Activated effector memory CD4-positive, alpha-beta T cell treated with Interleukin-2 at 50 U/mL for 16 hours (primary cell): ENCODE measurements at places on chromosomes 11 and 22.
A peak's percentile ranks its signal among the peaks of the same experiment; 100 is the strongest.

GRCh38 chr22:24099666-24100065 is 81.6 kb upstream of the SUSD2 start:
- DNase-seq, result no peak

GRCh38 chr11:69888483-69889181 is 69.4 kb upstream of the FGF3 start:
- DNase-seq, result peak; percentile 42

DNA sequence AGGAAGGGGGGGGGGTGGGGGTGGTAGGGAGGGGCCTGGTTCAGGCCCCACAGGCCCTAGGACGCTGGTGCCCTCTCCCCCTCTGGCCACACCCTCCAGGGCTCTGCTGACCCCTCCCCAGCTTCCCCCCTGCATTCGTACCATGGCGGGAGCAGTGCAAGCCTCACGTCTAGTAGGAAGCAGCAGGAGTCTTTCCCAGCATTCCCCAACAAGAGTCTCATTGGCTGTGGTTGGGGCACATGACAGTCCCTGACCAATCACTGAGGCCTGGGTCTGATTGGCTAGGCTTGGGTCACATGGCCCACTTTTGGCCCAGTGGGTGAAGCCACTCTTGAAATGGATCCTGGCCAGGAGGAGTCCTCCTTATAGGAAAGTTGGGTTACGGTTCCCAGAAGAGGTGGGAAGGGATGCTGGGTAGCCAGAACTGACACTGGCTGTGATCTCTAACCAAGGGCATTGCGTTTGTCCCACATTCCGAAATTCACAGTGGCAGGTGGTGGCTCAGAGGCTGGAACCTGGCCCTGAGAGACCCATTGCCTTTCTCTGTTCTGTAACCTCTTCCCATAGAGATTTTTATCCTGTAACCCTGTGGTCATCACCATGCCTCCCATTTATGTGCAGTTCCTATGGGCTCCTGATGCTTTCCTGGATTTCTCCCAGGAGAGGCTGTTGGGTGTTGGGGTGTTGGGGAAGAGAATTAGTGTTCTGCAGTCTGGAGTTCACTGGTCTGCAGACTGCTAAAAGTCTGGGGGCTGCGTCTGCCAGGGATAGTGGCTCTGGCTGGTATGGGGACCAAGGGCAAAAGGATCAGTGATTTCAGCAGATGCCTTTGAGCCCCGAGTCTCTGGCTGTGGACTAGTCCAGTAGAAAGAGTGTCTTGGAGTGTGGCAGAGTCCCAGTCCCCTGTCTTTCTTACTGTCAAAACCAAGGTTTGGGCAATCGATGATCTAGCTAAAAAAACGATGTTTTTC is 58.9 kb upstream of the MYEOV start:
- no peak for DNase-seq

DNA sequence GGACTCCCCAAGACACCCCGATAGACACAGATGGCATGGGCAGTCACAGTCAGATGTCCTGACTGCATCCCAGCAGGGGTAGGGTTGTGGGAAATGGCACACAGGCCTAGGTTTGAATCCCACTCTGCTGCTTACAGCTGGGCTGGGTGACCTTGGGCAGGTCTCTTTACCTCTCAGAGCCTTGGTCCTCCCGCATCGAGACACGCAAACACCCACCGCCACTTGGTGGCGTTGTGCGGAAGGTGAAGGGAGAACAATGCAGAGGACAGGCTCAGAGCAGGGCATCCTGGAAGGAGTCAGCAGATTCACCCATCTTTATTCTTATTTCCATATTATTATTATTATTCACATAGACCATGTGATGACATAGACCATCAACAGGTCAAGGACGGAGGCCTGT is 140.5 kb downstream of the MIAT start:
- no peak for DNase-seq

DNA sequence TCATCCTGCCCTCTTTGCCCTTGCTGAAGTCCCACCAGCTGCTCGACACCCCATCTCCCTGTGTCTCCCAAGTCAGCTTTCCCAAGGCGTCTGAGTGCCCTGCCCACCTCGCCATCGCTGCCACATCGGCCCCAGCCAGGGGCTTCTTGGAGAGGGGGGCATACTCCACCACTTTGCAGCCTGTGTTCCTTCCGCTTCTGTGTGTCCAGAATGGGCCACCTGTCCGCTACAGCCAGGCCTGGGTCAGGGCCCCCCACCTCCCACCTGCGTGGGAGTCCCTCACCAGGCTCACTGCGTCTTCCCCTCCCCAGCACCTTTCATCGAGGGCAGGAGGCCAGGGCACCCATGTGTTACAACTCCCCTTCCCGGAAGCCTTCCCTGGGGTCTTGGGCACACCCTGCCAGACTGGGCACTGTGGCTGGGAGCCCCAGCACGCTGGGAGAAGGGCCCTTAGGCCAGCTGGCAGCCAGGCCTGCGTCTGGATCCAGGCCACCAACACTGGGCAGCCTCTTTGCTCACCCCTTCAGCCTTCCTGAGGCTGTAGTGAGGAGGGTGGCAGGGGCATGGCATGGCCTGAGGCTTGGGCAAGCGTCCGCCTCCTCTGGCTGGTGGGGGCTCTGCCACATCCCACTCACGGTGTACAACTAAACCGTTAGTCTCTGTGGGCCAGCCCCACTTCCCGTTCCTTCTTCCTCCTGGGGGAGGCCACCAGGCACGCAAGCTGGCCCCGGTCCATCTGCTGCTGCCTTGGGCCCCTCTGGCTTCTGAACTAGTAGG is 13.4 kb downstream of the CPT1A start:
- no peak for DNase-seq

GRCh38 chr22:27749597-27750225 is 51.8 kb downstream of the MN1 start:
- DNase-seq, result no peak

DNA sequence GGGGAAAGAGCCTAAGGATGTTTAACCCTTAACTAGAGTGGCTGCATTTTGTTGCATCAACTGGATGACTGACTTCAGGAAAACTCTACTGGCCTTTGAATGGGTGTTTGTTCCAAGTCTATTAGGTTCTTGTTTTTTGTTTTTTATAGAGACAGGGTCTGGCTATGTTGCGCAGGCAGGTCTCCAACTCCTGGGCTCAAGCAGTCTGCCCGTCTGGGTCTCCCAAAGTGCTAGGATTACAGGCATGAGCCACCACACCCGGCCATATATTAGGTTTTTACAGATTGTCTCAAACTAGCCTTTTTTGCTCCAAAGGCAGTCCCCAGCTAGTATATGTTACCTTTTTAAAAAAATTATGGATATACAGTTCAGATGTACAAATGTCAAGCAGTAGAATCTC is 1.1 kb downstream of the SMARCB1 start:
- no peak for DNase-seq

GRCh38 chr11:7511401-7511800 is 2.4 kb upstream of the PPFIBP2 start:
- DNase-seq, result no peak

DNA sequence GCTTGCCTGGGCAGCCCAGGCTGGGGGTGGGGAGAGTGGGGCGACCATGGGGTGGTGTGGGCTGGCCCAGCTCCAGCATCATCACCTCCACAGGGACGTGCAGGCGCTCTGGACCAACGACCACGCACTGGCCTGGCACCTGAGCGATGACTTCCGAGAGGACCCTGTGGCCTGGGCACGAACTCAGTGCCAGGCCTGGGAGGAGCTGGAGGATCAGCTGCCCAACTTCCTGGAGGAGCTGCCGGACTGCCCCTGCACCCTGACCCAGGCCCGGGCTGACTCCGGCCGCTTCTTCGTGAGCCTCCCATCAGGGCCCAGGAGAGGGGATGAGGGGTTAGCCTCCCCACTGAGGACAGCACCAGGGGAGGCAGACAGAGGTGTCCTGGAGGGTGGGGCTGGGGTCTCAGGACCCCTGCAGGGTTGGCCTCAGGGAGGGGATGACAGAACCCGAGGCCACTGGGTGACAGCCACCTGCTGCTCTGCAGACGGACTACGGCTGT is 3.8 kb downstream of the SUSD2 start:
- DNase-seq, result no peak

GRCh38 chr11:62322524-62322923 is 14.7 kb upstream of the ASRGL1 start:
- DNase-seq, result no peak

- no peak for DNase-seq
Observed at GRCh38 chr11:70886676-70887541, 365.5 kb downstream of the SHANK2 start.

- DNase-seq, result no peak
Observed at GRCh38 chr22:43851058-43851978, 11.0 kb downstream of the SULT4A1 start.

DNA sequence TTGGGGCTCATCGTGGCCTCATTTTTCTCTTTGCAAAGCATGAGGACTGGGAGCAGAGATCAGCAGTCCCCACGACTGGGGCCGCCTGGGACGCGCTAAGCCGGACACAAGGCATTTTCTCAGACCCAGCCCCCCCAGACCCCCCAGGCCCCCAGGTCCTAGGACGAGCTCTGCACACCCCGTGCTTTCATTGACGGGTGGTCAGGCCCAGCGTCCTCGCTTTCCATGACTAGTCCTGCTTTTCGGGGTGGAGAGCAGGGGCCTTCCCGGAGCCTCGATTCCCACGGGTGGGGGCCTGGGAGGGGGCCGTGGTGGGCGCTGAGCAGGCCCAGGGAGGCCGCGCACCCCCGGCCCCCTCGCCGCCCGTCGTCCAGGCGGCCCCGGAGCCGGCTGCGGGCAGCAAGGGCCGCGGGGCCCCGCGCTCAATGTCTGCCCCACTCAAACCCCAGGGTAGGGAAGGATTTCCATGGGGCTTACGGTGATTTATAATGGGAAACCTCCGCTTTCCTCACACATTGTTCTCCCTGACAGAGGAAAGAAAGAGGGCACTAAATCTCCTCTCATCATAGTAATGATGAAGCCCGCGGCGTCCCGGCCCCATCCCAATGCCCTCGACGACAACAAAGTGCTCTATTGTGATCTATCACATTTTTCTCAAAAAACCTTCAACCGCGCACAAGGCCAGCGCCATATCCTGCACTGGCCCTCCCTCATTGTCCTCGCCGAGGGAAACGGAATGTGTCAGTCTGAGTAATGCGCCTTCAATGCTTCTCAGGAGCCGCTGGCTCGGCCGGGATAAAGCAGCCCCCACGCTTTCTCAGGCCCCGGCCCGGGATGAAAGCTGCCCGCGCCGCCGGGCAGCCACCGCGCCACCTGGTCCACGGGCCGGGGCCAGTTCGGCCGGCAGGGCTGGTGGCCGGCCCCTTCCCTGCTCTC is 10.4 kb upstream of the LINC01488 start:
- no peak for DNase-seq

DNA sequence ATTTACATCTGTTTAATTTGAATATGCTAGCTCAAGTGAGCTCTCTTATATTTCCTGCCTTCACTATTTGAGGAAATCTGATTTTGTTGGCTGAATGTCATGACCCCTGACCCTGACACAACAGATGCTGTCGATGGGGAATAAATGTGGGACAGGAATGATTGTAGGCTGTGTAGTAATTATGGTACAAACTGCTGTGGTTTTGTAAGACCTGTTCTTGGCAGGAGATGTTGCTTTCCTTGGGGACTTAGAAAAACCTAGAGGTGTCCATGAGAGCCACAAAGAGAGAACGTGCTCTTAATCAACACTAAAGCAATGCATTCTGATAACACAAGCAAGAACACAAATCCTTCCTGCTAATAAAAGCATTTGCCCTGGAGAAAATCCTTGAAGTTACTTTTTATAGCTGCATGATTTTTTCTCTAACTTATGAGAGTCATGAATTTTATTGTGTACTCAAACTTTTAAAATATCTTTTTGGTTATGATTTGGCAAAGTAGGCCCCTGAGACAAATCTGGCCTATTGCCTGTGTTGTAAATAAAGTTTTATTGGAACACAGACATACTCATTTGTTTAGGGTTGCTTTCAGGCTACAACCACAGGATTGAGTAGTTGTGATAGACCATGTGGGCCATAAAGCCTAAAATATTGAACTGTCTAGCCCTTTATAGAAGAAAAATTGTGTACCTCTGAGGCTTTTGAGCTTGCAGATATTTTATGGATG is 90.2 kb downstream of the DDX10 start:
- DNase-seq, result no peak

DNA sequence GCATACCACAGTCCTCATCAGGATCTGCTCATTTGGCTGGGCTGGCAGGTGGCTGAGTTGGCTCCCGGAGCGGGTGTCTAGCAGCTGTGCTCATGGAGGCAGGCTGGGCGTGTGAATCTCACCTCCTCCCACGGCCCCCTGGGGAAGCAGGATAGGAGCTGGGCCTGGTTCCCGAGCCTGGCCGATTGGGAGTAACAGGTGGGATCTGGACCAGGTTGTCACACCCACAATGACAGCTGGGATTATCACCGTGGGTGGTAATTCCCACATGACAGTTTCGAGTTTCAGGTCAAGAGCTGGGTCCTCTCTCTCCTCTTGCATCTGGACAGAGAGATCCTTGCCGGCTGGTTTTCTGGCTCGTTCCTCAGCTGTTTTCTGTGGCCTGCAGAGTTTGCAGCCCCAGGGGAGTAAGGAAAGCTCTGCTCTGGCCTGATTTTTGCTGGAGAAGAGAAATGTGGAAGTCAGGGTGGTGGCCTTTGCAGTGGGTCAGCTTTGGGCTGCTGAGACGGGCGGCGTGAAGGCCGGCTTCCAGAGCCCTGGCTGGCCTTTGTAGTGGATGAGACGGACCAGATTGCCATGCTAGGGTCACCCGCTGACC is 57.0 kb downstream of the BCR start:
- no peak for DNase-seq

DNA sequence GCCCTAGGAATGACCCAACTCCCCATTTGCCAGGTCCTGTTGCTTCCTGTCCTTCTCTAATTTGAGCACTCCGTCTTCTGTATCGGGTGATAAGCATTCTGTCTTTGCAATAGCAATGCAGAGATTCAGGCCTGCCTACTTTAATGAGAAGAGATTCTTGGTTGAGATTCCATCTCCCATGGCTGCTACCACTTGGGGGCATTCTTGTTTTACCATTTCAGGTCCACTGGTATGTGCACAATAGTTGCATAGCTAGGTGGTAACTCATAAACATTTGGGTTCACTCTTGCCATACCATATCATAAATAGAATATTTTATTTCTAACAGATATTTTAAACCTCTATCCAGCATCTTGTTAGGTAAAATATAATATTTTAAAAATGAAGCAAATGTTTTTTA is 34.4 kb upstream of the CALCB start:
- no peak for DNase-seq

- DNase-seq, result no peak
Observed at GRCh38 chr11:16935518-16936302, 78.5 kb downstream of the PLEKHA7 start.
